T-helper 1 cell (primary cell): ENCODE measurements at places on chromosomes 16 and 17.
A peak's percentile ranks its signal among the peaks of the same experiment; 100 is the strongest.

DNA sequence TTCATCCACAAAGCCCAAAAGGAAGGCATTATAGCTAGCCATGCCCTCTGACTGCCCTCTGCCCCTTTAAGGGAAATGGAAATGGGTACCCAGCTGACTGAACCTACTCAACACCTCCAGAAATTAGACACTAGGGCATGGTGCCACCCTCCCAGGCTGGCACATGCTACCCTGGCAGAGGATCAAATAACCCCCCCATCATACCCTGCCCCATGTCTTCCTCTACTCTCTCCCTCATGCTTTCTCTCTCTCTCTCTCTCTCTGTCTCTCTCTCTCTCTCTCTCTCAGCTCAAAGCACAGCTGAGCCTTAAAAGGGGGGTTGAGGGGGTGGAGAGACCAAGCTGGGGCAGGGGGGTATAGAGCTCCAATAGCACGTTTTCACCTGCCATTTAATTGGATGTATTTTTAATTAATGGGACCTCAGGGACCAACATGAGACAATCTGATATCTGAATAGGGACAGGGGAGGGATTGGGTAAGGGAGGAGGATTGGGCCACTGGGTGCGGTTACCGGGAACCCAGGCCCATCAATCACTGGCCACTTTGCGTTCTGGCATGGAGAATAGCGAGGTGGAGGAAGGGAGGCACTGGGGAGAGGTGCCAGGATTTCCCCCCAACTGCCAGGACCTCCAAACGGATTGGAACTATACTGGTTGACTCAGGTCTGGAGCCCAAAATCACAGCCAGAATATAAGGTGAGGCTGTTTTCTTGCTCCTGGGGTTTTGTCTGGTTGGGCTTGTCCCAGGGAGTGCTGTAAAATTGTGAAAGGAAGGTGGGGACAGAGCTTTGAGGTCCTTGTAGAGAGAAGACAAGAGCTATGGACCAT is 57.8 kb downstream of the NEUROD2 start:
- DNase-seq, result no peak

DNA sequence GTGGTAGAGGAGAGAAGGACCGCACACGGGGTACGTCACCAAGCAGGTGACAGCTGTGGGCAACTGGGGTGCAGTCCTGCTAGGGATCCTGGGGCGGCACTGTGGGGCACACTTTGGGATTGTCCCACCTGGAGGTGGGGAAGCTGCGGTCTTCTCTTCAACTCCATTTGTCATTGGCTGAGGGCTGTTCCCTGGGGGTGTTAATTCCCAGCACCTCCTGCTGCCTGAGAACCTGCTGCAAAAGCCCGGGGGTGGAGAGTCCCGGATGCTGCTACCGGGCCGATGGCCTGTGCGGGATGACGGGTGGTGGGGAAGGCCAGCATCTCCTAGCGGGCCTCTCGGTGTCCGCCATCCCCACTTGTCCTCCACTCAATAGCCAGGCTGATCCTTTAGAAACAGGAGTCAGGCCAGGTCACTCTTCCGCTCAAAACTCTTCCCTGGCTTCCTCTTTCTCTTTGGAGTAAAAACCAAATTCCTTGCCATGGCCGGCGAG is 100.2 kb downstream of the CYLD start:
- DNase-seq, result no peak

DNA sequence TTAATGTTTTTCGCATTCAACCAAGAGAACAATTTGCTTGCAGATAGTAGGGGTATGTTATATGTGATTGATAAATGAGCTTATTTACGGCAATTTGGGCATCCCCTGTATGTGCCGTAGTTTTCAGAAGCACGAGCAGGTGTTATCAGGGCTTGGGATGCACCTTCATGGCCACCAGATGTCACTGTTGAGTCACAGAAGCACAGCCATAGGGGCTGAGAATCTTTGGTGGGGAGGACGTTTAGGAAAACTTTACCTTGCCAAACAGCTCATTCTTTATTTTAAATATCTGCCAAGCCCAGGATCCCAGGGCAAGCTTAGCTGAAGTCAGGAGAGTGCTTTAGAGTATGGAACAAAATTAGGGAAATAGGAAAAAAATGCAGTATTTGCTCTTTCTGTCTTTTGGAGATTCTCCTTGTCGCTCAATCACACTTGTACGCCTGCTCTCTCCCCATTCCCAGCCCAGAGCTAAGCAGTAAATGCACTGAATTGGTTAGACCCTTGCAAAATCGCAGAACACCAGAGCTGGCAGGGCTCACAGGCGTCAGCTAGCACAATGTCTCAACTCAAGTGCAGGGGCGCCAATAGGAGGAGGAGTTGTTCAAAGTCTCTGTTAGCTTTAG is 93.6 kb upstream of the MPHOSPH6 start:
- DNase-seq, result peak; percentile 44

DNA sequence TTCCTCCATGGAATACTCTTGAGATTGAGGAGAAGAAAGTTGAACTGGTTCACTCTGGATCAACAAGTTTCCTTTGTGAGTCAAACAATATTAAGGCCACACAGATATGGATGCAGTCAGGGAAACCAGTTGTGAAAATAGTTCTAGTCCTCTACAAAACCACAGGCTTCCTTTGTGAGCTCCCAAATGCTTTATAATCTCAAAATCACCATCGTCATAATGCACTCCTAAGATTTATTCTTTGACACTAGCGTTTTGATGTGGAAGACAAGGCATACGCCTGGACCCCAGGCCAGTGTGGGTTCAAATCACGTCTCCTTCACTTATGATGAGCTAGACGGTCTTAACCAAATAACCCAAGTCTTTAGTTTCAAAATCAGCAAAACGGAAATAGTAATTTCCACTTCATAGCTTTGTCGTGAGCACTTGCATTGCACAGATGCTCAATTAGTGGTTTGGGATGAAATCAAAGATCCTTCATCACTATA is 142.6 kb downstream of the STX8 start:
- peak; percentile 25 for DNase-seq

GRCh38 chr17:9195961-9196670 is 174.8 kb downstream of the NTN1 start:
- no peak for DNase-seq

GRCh38 chr17:76336756-76337412 is 16.8 kb downstream of the PRPSAP1 start:
- no peak for DNase-seq

GRCh38 chr16:50466170-50466569 is 82.0 kb upstream of the NKD1 start:
- no peak for DNase-seq

GRCh38 chr17:1147664-1148063 is 32.1 kb downstream of the ABR start:
- no peak for DNase-seq

DNA sequence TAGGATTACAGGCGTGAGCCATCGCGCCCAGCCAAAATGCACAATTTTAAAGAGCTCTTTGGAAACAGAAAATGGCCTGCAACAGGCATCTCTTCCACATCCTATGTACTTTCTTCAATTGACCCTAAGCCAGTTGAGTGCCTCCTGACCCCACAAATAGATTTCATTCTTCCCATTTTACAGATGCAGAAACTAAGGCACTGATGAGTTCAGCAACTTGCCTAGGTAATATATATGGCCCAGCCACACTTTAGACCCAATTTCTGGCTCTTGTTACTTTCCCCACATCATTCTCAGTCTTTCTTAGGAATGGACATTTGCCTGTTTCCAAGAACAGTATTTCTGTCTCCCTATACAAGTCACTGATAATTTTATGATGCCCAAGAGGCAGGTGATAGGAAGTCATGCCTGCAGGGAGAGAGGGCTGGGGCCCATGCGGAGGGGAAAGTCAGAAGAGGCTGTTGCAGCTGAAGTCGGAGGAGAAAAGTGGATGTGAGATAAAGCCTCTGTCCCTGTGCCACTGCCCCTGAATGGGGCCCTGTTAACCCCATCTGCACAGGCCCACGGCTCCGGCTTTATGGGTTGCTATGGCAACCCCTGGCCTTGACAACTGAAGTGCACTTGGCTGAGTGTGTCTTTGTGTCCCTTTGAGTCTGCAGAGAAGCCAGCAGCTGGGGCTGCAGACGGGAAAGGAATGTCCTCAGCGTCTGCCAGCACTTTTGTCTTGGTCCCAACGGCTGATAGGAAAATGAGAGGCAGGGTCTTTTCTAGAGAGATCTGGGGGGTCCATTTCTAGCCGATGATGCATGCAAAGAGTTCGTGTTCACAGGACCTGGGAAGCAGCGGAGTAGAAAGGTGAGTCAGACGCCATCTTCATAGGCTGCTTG is 45.9 kb downstream of the ABAT start:
- no peak for DNase-seq
